Cortex of kidney (tissue), 1 donor: ENCODE measurements at places on chromosomes 6 and 20.

GRCh38 chr6:52994839-52995088, 320 bp downstream of the GSTA4 start:
- no peak for DNase-seq

DNA sequence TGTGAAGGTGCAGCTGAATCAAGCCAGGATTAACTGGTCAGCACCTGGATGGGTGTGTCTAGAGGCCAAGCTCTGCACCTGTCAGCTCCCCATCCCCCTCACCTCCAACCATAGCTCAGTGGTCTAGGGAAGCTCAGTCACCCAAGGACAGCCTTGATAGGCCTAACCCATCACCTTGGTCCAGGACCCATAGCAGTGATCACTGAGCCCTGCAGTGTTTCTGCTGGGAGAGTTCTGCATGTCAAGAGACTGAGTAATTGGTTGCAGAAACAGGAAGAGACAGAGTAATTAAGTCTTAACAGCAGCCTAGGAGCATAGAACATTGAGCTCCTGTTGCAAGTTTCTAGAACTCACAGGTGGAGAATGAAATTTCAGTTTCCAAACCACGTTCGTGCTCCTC, 18.7 kb upstream of the RALGAPB start:
- no peak for DNase-seq

GRCh38 chr20:20797521-20798310, 85.3 kb upstream of the RALGAPA2 start:
- DNase-seq: no peak

DNA sequence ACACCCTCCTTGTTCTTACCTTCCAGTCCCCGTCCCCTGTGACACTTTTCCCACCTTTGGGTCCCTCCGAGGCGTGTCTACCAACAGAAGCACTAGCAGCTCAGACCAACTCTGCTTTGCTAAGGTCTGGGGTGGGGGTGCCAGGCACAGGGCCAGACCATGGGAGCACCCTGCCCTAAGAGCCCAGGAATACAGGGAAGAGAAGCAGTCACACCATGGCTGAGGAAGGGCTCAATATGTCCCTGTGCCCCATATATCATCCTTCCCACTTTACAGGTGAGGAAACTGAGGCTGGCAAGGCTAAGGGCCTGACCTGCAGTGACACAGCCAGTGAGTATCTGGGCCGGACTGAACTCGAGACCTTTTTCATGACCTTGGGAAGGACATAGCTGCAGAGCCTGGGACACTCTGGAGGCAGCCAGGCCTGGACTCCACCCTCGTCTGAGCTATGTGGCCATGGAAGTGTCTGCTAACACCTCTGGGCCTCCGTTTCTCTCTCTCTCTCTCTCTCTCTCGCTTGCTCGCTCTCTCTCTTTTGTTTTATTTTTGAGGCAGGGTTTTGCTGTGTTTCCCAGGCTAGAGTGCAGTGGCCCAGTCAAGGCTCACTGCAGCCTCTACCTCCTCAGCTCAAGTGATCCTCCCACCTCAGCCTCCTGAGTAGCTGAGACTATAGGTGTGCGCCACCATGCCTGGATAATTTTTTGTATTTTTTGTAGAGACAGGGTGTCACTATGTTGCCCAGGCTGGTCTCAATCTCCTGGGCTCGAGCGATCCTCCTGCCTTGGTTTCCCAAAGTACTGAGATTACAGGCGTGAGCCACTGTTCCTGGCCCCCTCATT, 156.7 kb downstream of the GRM4 start:
- no peak for DNase-seq

DNA sequence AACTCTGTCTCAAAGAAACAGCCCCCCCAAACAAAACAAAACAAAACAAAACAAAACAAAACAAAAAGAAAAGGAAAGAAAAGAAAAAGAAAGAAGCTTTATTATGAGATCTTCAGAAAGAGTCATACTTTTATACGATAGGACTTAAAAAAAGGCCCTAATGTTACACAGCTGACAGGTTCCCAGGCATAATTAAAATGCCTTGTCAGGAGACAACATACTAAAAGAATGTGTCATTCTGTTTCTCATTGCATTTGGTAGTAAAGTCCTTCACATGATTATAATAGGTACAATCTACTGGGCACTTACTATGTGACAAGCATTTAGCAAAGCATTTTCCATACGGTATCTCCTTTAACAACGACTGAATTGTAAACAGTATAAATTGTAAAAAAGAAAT, 36.4 kb upstream of the RPN2 start:
- DNase-seq: no peak

DNA sequence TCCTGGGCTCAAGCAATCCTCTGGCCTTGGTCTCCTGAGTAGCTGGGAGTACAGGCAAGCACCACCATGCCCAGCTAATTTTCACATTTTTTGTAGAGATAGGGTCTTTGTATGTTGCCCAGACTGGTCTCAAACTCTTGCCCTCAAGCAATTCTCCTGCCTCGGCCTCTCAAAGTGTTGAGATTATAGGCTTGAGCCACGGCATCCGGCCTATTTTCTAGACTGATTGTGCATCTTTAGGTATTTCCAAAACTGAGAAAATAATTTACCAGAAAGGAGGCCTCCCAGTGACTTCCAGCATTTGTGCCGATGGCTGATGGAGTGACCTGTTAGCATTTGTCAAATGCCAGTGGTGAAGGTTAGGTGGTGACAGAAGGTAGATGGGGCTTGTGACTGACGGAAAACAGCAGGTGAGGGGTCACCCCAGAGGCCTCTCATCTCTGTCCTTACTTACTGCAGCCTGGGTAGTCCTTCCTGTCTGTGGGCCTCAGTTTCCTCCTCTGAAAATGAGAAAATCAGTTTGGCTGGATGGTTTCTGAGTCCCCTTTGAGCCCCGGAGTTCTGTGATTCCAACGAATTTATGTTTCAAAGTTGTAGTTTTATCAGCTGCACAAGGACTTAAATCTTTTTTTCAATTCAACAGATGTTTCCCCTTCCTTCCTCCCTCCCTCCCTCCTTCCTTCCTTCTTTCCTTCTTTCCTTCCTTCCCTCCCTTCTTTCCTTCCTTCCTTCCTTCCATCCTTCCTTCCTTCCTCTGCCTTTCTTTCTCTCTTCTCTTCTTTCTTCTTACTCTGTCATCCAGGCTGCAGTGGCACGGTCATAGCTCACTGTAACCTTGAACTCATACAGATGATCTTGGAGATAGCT, 53.5 kb downstream of the TGM2 start:
- no peak for DNase-seq

DNA sequence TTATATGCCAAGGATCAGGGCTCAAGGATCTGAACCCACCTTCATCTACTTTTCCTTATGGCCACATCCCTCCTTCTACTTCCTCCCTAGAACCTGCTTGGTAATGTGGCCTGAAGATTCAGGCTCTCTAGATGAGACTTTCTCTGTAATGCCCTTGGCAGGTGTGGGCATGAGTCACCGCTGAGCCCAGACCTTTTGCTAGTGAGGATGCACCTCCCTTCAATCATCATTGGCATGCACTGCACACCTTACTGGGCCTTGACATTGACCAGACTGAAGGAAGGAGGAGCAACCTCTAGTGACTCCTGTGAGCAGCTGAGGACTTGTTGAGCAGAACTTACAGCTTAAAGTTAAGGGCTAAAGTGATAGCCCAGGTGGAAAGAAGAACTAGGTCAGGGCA, 405.3 kb downstream of the MAFB start:
- no peak for DNase-seq

- no peak for DNase-seq
Measured at GRCh38 chr6:131995917-131996316, 44.7 kb upstream of the CCN2 start.

GRCh38 chr20:25286917-25287316, 39.0 kb downstream of the PYGB start:
- DNase-seq: no peak

- DNase-seq: no peak
Measured at GRCh38 chr6:110636781-110637180, 160.4 kb upstream of the SLC22A16 start.

- DNase-seq: no peak
Measured at GRCh38 chr6:152127432-152128165, 320.1 kb downstream of the ESR1 start.

GRCh38 chr6:152026291-152026690, 218.8 kb downstream of the ESR1 start:
- no peak for DNase-seq

DNA sequence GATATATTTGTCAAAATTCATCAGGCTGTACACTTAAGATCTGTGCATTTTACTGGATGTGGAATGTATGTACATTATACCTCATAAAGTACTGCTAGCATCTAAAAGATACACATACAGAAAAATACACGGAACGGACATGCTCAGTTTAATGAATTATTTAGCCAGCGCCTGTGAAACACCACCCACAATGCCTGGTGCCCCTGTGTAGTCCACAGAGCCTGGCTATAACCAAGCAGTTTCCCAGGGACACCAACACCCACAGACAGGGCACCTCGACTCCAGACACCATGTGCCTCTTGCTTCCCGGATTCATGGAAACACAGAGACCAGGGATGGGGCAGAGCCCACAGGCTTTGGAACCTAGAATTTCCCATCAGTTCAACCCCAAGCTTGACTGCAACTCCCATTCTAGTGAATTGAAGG, 17.4 kb upstream of the ARMC12 start:
- DNase-seq: no peak

- no peak for DNase-seq
Measured at GRCh38 chr20:64110411-64111068, 3.2 kb upstream of the NPBWR2 start.

- no peak for DNase-seq
Measured at GRCh38 chr6:1463275-1463674, 73.9 kb downstream of the FOXF2 start.

DNA sequence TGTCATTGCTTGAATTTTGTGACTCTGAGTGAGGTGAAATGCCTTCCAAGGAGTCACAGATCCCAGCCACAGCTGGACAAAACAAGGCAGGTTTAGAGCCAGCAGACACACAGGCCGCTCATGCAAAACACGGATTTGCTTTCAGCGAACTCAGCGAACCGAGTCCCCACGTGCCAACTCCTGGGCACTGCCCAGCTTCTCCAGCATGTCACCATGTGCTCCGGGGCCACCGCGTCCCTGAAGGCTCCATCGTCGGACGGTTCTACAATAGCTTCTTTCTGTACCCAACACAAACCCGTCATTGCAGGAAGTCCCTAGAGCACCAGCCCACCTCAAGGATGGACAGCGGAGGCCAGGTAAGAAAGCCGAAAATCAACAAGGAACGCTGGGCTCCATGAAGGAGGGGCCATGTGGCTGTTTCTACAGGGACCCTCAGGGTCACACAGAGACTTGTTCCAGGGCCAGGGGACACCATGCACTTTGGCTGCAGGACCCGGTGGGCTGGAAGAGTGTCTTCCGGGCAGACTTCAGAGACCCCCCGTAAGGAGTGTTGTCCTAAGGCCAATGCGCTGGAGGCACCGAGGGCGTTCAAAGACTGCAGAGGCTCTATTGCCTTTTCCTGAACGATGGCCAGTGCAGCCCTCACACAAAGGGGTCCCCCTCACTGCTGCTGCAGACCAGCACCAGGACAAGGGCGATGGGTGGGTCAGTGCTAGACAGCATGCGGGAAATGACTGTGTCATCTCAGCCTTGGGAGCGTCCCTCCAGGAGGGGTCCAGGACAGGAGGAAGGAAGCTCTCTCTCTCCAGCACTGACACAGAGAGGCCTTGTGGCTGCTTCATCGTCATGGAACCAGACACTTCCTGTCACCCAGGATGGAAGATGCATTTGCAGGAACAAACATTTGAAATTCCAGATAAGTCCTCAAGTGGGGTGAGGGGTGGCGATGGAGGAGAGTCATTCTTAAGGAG, 19.8 kb downstream of the DACT2 start:
- no peak for DNase-seq

- no peak for DNase-seq
Measured at GRCh38 chr6:114108119-114109002, 137.4 kb upstream of the HDAC2 start.

DNA sequence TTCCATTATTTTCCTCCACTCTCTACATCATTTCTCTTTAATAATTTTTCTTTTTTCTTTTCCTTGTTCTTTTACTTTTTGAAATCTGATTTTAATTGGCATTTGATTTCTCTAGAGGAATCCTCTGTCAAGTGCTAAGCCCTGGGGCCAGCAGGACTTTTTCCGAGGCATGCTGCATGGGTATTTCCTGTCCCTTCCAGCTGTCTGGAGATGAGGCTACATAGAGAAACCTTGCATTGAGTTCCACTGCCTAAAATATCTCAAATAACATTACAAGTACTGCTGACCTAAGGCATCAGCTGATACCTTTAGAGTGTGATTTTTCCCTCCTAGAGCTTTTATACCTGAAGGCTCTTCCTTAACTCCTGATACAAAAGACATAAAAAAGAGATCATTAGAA, 6.2 kb downstream of the RNF217 start:
- no peak for DNase-seq

DNA sequence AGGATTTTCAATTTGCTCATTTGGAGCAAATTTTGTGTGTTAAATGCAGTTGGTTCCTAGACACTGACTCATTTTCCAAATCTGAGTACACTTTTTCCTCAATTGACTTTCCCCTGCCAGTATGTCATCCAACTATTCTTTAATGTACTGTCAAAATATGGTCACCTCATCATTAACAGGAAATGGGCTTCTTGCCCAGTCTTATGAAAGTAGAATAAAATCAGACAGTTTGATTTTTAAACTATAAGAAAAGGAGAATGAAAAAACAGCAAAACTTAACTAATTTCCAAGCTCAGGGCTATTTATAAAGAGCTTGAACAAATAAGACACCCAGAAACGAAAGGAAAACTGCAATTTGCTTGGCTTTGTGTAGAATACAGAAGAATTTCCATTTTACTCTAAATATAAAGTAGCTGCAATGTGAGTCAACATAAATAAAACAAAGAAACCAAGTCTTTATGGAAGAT, 43.7 kb upstream of the RAB23 start:
- DNase-seq: no peak

DNA sequence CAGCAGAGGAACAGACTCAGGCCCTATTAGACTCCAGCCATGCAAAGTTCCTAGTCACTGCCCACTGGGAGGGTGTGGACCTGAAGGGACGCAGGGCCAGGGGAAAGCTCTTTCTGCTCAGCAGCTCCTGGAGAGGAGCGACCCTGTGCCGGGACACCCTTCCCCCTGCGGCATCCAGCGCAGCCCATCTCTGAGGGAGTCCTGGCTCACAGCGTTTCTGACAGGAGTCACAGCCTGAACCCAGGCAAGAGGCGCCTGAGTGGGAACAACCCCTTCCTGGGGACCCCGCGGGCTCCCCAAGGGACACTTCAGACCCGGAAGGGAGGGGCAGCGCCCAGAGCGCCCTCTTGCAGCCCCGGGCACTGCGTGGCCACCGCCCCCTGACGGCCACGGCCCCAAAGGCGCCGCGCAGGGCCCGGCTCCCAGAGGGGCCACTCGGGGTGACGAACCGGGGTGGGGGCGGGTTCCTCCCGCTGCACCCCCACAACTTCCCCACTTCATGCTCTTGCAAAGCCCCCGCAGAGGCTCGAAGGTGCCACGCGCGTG, 862 bp downstream of the UCKL1 start:
- DNase-seq: no peak

DNA sequence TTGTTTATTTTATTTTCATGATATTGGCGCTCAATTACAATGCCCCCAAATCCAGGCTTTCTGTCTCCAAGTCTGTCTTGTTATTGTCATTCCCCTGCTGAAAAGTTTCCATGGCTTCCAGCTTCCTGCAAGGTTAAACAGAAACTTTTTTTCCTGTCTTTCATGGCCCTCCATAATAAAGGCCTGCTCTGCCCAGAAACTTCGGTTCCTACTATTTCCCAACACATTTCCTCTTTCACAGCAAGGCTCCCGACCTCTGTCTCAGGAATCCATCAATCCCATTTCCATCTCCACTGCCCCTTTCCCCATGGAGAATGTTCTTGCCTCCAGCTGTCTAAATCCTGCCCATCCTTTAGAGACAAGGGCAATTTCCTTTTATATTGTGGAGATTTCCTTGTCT, 365.2 kb upstream of the JARID2 start:
- DNase-seq: no peak
